ENCODE measurements at places on chromosomes 3 and 15. TPM values are rescaled to one million over a fixed set of nuclear protein-coding genes. Genes with fewer than 3 reads are reported as not detected.

GRCh38 chr15:85356276-85356675, 24.1 kb upstream of the AKAP13 start:
- DNase-seq: no peak

GRCh38 chr3:139491966-139492365, 15.7 kb upstream of the RBP2 start:
- no peak for DNase-seq

DNA sequence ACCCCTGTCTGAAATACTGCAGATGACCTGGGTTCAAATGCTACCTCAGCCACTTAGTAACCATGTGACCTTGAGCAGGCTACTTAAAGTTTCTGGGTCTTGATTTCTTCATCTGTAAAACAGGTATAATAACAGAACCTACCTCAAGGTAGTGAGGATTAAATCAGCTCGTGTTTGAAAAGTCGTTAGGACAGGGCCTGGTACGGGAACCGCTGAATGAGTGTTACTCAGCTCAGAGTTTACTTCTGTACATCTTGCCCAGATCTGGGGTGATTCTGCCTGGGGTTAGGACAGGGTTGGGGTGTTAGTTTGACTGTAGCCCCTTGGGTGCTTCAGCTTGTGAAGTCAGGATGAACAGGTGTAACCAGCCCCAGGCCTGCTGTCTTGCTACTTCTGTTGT, 1.8 kb downstream of the SEMA4B start:
- DNase-seq: no peak

- DNase-seq: no peak
Measured at GRCh38 chr3:75295013-75295412, 369.1 kb upstream of the FRG2C start.

Gene NPAP1
- total RNA-seq: not detected

Gene HYAL1
- total RNA-seq: 8.5 TPM

Gene ACTR8
- total RNA-seq: 24.3 TPM

Gene MESP2
- total RNA-seq: not detected

Gene CACNA2D2
- 1.6 TPM for total RNA-seq
